Astrocyte (in vitro differentiated cells and primary cell): ENCODE measurements at places on chromosomes 7 and 10. TPM values are rescaled to one million over a fixed set of nuclear protein-coding genes. Genes with fewer than 3 reads are reported as not detected.

DNA sequence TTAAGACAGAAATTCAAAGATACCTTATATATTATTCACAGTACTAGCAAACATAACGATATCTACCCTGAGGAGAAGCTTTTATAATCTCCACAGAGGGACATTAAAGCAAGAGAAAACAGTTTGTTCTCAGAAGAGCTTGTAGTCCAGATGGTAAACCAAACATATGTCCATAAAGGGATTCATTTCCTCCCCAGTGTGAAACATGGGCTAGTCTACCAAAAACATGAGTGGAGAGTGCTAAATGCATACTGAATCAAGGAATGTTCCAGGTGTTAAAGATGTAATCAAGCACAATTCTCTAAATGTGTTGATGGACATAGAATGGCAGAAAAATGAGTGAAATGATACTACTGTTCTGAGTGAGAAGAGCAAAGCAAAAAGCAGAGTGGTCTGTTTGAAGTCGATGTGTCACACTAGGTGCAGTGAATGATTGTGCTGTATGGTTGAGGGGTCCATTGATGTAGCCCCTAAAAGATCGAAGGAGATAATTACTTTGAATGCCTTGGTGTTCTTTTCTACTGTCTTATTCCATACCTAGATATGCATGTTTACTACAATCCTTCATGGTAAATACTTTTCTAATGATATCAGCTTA lies 25.3 kb downstream of the BCAP29 start:
- peaks cover 24% of the 10 kb centered on the region for H3K36me3 ChIP-seq
- H3K4me1 ChIP-seq, result no peaks in the 10 kb centered on the region
- DNase-seq, result no peak

DNA sequence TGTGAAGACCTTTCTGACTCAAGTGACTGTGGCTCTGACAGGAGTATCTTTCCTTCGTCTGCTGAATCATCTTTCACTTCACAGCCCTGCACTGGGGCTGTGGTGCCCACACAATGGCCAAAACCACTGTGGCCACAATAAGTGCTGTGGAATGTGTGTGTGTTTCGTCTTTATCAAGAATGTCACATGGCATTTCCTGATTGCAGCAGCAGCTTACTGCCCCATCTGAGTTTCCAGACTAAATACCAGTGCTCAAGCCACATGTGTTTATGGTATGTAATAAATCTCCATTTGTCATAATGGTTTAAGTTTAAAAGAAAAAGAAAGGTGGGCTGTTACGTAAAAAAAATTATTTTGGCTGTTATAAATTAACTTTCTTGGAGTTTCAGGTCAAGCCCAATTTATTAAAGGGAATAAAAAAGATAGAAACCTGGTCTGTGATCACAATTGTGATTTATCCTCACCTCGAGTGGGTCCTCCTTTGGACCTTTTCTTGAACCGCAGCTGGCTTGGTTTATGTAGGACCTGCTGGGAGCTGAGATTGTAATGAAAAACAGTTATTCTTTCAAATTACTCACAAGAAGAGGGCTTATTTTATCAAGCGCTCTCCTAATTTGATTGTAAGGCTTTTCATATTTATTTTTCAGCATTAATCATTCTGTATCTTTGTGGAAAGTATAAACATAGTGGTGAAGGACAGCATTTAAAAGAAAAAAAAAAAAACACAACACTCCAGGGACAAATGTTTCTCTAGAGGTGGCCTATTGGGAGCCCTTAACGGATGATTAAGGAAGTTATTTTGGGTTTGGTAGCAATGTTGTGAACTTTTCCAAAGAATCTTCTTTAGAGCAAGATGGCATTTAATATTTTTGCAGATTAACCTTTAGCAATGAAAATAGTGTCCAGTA lies 116.2 kb downstream of the LRMDA start:
- H3K27me3 ChIP-seq, result no peaks in the 10 kb centered on the region
- no peak overlapping the region for H3K27ac ChIP-seq
- peak; percentile 97 for DNase-seq
- peaks cover 17% of the 10 kb centered on the region for H3K4me1 ChIP-seq
- no peak overlapping the region for H3K4me3 ChIP-seq

DNA sequence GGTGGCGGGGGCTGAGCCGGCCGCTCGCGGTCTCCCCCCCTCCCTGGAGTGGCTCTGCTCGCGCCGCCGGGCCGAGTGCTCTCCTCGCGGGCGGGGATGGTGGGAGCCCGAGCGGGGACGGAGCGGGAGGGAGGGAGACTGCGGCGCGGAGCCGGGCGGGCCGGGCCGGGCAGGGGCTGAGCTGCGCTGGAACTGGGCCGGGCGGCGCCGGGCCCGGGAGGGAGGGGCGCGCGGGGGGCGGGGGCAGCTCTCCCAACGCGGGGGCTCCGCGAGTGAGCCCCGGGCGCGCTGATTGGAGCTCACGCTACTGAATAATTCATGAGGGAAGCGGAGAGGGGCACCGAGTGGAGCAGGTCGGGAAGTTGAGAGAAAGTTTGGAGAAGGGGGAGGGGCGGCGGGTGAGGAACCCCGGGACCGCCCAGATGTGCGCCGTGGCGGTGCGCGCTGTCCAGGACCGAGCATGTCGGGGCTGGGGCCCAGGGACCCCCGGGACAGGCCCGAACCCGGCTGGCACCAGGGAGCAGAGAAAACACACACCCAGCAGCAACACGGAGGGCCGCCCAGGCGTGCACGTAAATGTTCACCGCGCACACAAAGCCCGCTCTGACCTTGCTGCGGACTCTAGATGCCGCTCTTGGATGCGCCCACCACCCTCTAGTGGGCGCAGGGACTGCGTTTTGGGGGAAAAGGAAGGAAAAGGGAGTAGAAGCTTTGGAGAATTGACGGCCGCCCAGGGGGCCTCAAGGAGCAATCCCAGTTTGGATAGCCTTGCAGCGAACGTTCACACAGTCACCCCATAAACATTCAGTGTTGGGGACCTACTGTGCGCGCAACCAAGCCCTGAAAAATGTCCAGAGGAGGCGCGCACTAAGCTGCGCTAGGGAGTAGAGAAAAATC lies at the start of gene EPHB4:
Gene EPHB4, minus strand, starts transcription at position 194 of the 897 bp plus-strand sequence. CDS start 493 bp downstream, outside the sequence.
- H3K27me3 ChIP-seq, result no peaks in the 10 kb centered on the region
- H3K27ac ChIP-seq, result peak within 1 kb of the TSS; percentile 51
- peaks cover 5% of the 10 kb centered on the region for H3K36me3 ChIP-seq
- peak within 1 kb of the TSS; percentile 80 for H3K4me3 ChIP-seq
- DNase-seq, result peak; percentile 80

GRCh38 chr7:113085781-113086390 lies 741 bp downstream of the GPR85 start:
- H3K4me3 ChIP-seq, result peak overlapping the region; percentile 70
- no peaks in the 10 kb centered on the region for H3K36me3 ChIP-seq
- H3K27ac ChIP-seq, result peak overlapping the region; percentile 99

DNA sequence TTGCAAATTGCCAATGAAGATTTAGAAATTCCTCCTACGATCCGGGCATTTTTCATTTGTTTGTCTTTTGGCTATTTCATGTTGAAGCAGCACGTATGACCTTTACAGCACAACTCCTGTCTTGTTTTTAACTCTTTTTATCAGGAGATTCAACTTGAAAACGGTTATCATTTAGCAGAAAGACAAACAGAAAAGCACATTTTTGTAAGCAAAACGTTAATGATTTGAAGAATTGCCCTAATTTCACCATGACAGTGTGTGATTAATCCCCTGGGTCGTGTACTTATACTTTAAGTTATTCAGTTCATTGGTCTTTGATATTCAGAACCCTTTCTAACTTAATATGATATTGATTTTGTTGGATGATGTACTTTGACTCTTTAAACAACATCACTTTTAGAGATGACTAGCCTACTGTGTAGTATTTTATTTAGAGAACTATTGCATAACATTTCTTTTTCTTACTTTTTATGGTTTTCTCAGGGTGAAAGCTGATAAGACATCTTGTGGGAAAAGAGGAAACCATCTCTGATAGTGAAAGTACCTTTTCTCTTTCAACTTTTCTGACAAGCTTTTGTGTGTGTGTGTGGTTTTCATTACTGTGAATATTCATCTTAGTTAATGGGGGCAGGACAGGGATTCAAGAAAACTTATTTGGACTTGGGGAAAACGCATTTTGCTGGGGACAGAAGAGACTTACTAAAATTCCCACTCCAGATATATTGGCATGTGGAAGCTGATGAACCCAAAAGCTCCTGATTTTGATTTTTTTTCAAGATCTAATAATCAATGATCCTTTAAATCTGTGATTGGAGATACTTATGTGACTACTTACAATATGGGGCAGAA lies 8.1 kb downstream of the HHEX start:
- peaks cover 3% of the 10 kb centered on the region for H3K4me1 ChIP-seq
- H3K36me3 ChIP-seq, result no peaks in the 10 kb centered on the region
- H3K27me3 ChIP-seq, result peaks cover 13% of the 10 kb centered on the region
- H3K4me3 ChIP-seq, result no peak overlapping the region
- no peak for DNase-seq

GRCh38 chr7:112395411-112395810 lies 54.8 kb upstream of the IFRD1 start:
- H3K4me1 ChIP-seq, result peaks cover 5% of the 10 kb centered on the region
- no peak for DNase-seq
- no peak overlapping the region for H3K4me3 ChIP-seq
- peaks cover 9% of the 10 kb centered on the region for H3K27me3 ChIP-seq
- H3K36me3 ChIP-seq, result no peaks in the 10 kb centered on the region

DNA sequence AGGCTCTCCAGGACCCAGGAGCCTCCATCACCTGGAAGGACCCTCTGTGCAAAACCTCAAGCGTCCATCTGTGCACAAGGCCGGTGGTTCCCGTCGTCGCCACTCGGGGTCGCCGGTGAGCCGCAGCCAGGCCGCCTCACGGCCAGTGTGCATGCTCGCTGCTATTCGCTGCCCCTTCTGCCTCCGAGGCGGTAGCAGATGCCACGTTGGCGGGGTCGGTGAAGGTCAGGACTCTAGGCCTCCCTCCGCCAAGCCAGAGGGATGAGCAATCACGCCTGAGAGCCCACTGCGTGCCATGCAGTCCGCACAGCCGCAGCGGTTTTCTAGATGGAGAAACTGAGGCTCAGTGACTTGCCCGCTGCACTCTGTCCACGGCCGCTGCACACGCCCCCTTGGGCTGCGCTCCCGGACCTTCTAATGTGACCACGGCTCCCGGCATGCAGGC lies 5.7 kb downstream of the UPK3B start:
- peaks cover 2% of the 10 kb centered on the region for H3K4me1 ChIP-seq
- DNase-seq, result peak; percentile 29
- H3K27me3 ChIP-seq, result no peaks in the 10 kb centered on the region
- no peaks in the 10 kb centered on the region for H3K36me3 ChIP-seq

GRCh38 chr10:93572606-93573005 lies 6.1 kb downstream of the FFAR4 start:
- peaks cover 61% of the 10 kb centered on the region for H3K27me3 ChIP-seq
- no peak overlapping the region for H3K4me3 ChIP-seq
- no peak for DNase-seq
- H3K27ac ChIP-seq, result no peak overlapping the region
- no peaks in the 10 kb centered on the region for H3K4me1 ChIP-seq

DNA sequence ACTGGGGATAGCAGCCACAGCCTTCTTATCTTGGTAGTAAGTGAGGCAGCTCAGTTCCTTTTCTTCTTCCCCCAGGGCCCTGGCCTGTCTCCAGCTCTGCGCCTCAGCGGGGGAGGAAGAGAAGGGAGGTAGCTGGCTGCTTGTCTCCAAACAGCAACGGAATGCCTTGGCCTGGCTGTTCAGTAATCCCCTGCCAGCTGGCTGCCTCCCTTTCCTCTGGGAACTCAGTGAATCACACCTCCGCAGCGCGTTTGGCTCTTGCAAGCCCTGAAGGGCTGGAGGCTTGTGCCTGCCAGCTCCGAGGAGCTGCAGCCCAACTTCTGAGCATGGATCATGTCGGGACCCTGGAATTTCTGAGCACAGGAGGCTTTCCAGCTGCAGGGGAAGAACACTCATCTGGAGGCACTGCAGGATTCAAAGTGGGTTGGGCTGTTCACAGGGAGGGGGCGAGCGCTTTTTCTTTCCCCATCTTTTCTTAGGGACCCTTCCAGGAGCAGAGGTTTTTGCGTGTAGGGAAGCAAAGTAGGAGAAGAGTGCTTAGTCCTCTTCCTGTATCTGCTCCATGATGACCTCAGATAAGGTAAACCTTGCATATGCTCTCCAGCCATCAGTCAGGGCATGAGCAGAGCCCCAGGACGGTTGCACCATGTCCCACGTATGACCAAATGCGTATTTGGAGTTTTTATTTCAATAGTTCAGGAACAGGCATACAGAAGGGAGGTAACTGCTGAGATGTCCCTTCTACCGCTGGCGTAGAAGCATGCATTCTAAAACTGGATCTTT lies 253.2 kb upstream of the INHBA start:
- peak; percentile 100 for DNase-seq
- H3K4me1 ChIP-seq, result peaks cover 23% of the 10 kb centered on the region
- no peaks in the 10 kb centered on the region for H3K27me3 ChIP-seq
- H3K36me3 ChIP-seq, result no peaks in the 10 kb centered on the region
- no peak overlapping the region for H3K27ac ChIP-seq

GRCh38 chr10:108597657-108598319 lies 1325.5 kb downstream of the XPNPEP1 start:
- H3K4me1 ChIP-seq, result no peaks in the 10 kb centered on the region
- peak; percentile 22 for DNase-seq
- no peak overlapping the region for H3K4me3 ChIP-seq
- no peaks in the 10 kb centered on the region for H3K36me3 ChIP-seq
- no peaks in the 10 kb centered on the region for H3K27me3 ChIP-seq

DNA sequence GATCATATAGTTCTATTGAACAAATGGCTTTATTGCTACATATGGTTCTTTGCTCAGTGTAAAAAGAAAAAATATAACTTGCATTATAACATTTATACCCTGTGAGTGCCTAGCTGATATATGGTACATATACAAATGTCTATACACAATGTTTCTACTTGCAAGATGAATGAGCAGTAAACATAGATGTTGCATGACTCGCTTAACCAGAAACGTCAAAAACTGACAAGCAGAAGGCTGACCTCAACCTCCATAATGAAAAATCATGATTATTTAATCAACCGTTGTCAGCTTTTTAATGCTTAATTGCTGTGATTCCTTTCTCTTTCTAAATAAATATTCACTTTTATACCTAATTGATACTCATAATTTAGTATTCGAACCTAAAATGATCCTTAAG lies 183.3 kb downstream of the PTN start:
- no peak overlapping the region for H3K4me3 ChIP-seq
- DNase-seq, result peak; percentile 48
- no peaks in the 10 kb centered on the region for H3K4me1 ChIP-seq
- no peak overlapping the region for H3K27ac ChIP-seq

The ZNF853 gene
- total RNA-seq, result 4.9 and 5.0 TPM in 2 replicates

The TRIL gene
- total RNA-seq, result 0.45 and 0.72 TPM in 2 replicates

The EPO gene
- not detected in 2 replicates for total RNA-seq
